ENCODE measurements at places on chromosomes 12 and 14.

DNA sequence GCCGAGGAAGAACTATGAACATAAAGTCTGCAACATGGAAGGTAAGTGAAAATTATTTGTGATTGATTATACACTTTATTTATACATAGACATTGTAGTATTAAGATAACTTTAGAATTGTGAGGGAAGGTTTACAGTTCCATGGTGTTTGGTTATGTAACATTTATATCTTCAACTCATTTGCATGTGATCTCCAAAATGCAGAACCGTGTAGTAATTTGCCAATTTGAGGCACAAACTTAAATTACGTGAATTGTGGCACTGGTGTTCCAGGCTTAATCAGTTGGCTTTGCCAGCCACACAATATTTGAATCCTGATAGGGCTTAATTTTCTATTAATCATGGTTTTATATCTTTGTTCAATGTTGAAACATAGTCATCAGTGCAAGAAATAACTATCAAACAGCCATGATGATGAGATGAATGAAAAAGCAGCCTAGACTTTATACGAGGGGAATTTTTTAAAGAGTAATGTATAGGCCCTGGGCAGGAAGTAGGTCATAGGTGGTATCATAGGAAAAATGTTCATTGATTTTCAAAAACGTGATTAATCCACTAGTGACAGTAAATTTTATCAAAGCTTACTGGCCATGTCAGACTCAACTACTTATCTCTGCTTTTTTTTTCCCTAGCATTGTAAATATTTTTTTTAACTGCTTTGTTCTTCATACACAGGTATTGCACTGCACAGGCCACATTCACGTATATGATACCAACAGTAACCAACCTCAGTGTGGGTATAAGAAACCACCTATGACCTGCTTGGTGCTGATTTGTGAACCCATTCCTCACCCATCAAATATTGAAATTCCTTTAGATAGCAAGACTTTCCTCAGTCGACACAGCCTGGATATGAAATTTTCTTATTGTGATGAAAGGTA lies 31.7 kb downstream of the HIF1A start:
- DNase-seq, result no peak

- DNase-seq, result no peak
Measured at GRCh38 chr12:26527682-26528081, 305.3 kb downstream of the ITPR2 start.

GRCh38 chr12:56884421-56884820 lies 49.8 kb downstream of the SDR9C7 start:
- no peak for DNase-seq

DNA sequence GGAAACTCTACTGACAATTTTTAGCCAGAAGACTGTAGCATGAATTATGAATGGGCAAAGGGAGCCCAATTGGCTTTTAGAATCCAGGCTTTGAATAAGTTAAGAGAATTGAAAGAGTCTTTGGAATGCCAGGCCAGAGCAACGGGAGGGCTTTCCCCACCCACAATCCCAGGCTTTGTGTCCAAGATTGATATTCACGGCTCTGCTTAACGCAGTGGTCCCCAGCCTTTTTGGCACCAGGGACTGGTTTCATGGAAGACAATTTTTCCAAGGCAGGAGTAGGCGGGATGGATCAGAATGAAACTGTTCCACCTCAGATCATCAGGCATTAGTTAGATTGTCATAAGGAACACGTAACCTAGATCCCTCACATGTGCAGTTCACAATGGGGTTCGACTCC lies 79.6 kb downstream of the EPS8 start:
- no peak for DNase-seq

- no peak for DNase-seq
Measured at GRCh38 chr14:90613997-90614396, 202.2 kb downstream of the TTC7B start.

- no peak for DNase-seq
Measured at GRCh38 chr14:57480051-57480450, 13.6 kb downstream of the CCDC198 start.

GRCh38 chr12:5718073-5718472 lies 227.0 kb downstream of the ANO2 start:
- no peak for DNase-seq

DNA sequence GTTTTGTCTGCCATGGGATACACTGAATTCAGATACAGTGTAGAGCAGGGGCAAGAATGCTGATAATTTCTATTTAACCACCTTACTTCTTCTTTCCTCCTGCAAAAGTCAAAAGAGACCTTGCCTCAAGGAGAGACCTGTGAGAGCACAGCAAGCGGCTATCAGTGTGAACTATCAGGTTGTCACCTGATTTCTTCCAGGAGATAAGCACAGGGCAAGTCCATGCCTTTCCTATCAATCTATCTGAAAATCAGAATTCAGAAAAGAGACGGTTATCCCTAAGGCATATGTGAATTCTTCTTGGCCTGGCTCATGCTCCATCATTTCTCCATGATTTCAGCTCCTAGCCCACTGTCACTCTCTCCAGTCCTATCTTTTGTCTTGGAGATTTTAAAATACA lies 128.9 kb upstream of the CCND2 start:
- no peak for DNase-seq

- DNase-seq, result no peak
Measured at GRCh38 chr14:61557262-61557661, 138.1 kb upstream of the HIF1A start.
